ENCODE measurements at places on chromosomes 12 and 14.
A peak's percentile ranks its signal among the peaks of the same experiment; 100 is the strongest.

DNA sequence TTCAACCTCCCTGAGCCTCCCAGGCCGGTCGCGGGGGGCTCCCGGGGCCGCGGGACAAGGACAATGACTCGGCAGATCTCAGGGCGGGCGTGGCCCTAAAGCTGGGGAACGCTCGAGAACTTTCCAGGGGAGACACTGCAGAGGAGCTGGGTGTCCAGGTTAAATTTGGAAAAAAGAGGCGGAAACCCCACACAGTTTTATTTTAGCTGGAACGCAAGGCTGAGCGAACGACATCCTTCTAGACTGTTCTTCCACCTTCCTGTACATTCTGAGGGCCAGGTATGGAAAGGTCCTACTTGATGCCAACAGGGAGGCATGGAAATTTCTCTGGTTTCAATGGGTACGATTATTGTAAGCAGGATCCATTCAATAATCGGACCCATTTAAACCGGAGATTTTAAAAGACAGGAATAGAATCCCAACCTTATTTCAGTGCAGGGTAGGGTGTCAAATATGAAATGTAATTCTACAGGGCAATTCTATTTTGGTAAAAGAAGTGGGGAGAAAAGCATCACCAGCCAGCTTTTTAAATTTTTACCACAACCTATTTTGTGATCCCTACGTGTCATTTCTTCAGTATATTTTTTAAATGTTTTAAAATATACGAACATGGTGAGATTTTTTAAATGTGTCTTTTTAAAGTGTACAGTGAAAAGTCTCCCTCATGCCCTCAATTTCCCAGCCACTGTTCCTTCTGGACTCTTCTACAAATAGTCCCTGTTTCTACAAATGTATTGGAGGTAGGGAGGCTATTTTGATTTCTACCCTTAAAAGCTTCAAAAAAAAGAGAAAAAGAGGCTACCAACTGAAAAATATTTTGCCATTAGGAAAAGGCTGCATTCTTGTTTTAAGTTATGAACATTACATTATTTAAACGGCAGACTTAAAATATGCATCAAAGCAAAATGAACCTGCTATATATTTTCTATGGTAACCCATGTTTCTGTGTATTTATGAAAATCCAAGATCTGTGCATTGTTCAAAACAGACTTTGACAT lies 1.1 kb upstream of the UBC start:
- DNase-seq = no peak

GRCh38 chr14:68141281-68142088 lies 321.9 kb downstream of the RAD51B start:
- DNase-seq = no peak

- DNase-seq = no peak
Measured at GRCh38 chr12:2156333-2156732, 103.5 kb downstream of the CACNA1C start.

DNA sequence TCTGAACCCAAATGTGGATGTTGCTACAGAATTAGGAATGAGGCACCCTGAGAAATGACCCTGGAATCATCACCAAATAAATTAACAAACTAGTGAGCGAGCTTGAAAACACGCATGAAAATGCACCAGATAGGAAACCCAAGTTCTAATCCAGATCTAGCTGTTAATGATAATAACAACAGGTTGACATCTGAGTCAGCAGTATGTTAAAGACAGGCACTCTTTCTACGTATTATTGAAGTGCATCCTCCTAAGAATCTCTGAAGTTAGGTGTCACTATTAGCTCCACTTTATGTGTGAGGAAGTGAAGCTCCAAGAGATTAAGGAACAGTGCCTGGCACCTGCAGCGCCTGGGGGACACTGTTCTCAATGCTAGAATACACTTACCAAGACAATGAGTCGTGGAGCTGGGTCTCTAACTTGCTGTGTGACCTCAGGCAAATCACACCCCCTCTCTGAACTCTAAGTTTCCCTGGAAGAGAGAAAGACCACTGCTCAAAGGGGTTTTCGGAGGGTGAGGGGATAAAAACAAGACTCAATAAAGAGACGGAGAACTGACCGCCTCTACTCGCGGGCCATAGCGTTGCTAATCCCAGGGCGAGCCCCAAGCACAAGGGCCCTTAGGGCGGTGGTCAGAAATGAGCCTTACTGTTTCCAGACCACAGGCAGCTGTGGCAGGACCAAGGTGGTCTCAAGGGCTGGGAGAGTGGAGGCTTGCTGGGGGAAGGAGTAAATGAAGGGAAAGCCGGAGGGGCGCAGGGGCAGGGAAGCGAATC lies 2.1 kb downstream of the SLC6A12 start:
- no peak for DNase-seq

- no peak for DNase-seq
Measured at GRCh38 chr12:40107803-40108620, 2.1 kb upstream of the SLC2A13 start.

- no peak for DNase-seq
Measured at GRCh38 chr14:21025371-21026273, 761 bp upstream of the NDRG2 start.

- DNase-seq = peak; percentile 76
Measured at GRCh38 chr12:53053218-53054111, 3.6 kb downstream of the TNS2 start.

GRCh38 chr12:80189241-80189640 lies 89.9 kb downstream of the OTOGL start:
- DNase-seq = no peak

- no peak for DNase-seq
Measured at GRCh38 chr12:117125272-117125613, 26.0 kb upstream of the TESC start.

- no peak for DNase-seq
Measured at GRCh38 chr14:105503296-105503640, 12.2 kb downstream of the TEDC1 start.

DNA sequence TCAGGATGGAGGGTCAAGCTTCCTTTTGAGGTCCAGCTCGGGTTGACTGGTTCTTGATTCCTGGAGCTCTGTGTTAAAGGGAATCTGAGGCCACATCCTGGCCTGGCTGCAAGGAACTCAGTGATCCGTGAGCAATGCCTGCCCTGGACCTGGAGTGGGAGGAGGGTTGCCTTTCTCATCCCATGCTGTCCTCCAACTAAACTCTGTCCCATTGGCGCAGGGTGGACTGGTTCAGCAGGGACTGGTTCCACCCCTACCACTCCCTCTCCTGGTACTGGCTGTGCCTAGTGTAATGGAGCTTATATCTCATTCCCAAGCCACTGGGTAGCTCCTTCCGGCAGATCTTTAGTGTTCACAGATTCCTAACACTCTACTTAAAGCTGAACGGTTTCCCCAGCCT lies 3.9 kb upstream of the CMKLR1 start:
- no peak for DNase-seq

- no peak for DNase-seq
Measured at GRCh38 chr14:98348505-98348904, 923.5 kb downstream of the BCL11B start.

- no peak for DNase-seq
Measured at GRCh38 chr12:23039834-23040233, 414.9 kb downstream of the ETNK1 start.

DNA sequence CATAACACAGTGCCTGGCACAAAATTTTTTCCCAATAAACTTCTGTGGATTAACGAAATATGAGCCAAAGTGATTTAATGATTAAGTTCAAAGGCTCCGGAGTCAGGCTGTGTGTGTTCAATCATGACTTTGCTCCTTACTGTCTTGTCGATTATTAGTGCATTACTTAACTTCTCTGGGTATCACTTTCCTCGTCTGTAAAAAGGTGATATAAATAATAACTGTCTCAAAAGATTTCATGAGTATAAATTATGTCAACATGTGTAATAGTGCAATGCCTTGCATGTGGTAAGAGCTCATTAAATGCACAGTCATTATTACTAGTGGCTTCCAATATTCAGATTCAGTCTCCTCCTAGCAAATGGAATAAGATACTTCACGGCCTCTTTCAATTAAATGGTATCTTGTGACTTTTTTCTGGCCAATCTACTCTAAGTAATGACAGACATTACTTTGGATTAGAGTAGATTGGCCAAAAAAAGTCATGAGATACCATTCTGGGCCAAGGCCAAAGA lies 6.8 kb upstream of the IFNG start:
- no peak for DNase-seq

- no peak for DNase-seq
Measured at GRCh38 chr12:38159591-38160317, 156.8 kb upstream of the ALG10B start.

GRCh38 chr12:68137335-68137830 lies 22.2 kb downstream of the IFNG start:
- no peak for DNase-seq

DNA sequence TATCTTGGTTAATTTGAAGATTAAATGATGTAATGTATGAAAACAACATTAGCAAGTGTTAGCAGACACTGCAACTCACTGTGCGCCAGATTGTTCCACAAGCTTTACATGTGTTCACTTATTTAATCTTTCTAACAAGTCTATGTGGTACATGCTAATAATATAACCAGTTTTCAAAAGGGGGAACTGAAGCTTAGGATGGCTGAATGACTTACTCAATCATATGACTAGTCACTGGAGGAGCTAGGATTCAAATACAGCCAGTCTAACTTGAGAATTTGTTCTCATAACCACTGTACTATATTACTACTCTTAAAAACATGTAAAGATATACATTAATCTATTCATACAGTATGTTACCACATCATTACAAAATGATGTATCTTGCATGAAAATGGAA lies 60.5 kb upstream of the LRIG3 start:
- DNase-seq = no peak

DNA sequence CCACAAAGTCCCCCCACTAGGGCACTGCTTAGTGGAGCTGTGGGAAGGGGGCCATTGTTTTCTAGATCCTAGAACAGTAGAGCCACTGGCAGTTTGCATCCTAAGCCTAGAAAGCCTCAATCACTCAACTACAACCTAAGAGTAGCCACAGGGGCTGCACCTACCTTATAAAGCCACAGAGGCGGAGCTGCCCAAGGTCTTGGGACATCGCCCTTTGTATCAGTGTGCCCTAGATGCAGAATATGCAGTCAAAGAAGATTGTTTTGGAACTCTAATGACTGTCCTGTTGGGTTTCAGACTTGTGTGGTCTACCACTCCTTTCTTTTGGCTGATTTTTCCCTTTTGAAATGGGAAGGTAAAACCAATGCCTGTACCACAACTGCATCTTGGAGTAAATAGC lies 59.5 kb downstream of the ATP2B1 start:
- DNase-seq = no peak

- peak; percentile 54 for DNase-seq
Measured at GRCh38 chr12:129911428-129912049, 7.7 kb upstream of the TMEM132D start.

DNA sequence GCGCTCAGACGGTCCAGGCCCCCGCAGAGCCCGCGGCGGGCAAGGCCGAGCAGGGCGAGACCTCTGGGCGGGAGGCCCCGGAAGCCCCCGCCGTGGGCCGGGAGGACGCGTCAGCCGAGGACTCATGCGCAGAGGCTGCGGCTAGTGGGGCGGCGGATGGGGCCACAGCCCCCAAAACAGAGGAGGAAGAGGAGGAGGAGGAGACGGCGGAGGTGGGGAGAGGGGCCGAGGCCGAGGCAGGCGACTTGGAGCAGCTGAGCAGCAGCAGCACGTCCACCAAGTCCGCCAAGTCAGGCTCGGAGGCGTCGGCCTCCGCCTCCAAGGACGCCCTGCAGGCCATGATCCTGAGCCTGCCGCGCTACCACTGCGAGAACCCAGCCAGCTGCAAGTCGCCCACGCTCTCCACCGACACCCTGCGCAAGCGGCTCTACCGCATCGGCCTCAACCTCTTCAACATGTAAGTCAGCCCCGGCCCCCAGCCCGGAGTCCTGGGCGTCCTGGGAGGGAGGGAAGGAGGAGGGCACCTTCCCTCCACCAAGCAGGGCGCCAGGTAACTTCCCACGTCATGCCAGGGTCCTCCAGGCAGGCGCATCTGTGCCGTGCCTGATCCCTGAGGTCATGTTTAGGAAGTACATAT lies 72.4 kb downstream of the IQSEC3 start:
- DNase-seq = no peak

DNA sequence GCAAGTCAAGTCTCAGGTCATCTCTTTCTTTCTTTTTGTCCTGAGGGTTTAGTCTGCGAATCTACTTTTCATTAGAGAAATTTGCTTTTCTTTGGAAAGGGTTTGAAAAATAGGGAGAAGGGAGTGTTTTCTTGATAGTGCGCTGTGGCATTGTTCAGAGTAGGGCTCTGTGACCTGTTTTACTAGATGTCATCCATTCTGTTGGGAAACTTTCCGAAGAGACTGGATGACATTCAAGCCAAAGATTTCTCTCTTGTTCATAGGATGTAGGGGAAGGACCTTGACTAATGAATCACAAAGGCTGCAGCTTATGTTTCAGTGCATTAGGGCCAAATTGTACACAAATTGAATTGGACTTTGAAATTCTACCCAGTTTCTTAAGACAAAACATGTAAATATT lies 14.7 kb downstream of the DLST start:
- no peak for DNase-seq

- no peak for DNase-seq
Measured at GRCh38 chr12:110917961-110918360, 2.4 kb downstream of the MYL2 start.

GRCh38 chr12:1533602-1534304 lies 60.6 kb downstream of the FBXL14 start:
- DNase-seq = peak; percentile 79

DNA sequence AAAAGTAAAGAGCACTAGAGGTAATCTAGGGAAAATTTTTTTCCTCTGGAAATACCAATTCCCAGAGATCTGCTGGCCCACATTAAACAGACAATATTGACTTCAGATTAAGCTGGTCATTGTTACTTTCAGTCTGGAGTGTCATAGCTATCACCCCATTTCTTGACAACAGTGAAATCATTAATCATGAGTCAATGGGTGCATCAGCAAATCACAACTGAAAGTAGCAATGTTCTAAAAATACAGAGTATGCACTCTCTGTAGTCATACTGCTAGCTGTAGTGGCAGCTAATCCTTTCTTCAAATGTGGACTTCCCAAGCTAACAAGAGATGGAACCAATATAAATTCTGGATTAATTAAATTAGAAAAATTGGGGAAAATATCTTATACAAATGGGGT lies 129.9 kb downstream of the CPNE8 start:
- DNase-seq = no peak

DNA sequence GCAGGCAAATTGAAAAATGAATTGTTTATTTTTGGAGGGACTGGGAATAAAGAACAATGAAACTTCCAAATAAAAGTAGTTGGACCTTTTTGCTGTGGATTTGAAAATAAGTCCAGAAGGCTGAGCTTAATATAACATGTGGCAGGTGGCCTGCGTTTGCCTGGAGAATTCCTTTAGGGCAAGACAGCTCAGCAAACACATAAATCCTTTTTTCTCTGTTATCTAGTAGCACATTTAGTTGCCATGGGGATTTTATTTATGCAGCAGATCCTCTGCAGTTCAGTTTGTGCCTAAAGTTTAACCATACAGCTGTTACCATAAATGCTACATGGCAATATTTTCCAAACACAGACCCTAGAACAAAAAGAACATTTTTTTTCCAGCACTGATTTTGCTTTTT lies 180.0 kb downstream of the NPAS3 start:
- no peak for DNase-seq

- DNase-seq = no peak
Measured at GRCh38 chr12:113274848-113275247, 53.6 kb downstream of the TPCN1 start.

- DNase-seq = no peak
Measured at GRCh38 chr12:42490261-42490842, 99.2 kb downstream of the PRICKLE1 start.

Measured in NAMALWA (cell line).